ENCODE measurements at places on chromosomes 5 and 9. TPM values are rescaled to one million over a fixed set of nuclear protein-coding genes. Genes with fewer than 3 reads are reported as not detected.

FGF18 gene
- total RNA-seq: not detected

SPINK6 gene
- not detected for total RNA-seq

C5orf46 gene
- total RNA-seq: 5.9 TPM

NUTM2G gene
- total RNA-seq: not detected

CCDC192 gene
- total RNA-seq: not detected

EGFL7 gene
- 38.3 TPM for total RNA-seq

RANBP3L gene
- not detected for total RNA-seq
